ENCODE measurements at places on chromosomes 4 and X. TPM values are rescaled to one million over a fixed set of nuclear protein-coding genes. Genes with fewer than 3 reads are reported as not detected.

- no peak for DNase-seq
Measured at GRCh38 chr4:96379524-96379923, 539.6 kb downstream of the PDHA2 start.

- no peak for DNase-seq
Measured at GRCh38 chr4:185587427-185588161, 52.3 kb upstream of the PDLIM3 start.

DNA sequence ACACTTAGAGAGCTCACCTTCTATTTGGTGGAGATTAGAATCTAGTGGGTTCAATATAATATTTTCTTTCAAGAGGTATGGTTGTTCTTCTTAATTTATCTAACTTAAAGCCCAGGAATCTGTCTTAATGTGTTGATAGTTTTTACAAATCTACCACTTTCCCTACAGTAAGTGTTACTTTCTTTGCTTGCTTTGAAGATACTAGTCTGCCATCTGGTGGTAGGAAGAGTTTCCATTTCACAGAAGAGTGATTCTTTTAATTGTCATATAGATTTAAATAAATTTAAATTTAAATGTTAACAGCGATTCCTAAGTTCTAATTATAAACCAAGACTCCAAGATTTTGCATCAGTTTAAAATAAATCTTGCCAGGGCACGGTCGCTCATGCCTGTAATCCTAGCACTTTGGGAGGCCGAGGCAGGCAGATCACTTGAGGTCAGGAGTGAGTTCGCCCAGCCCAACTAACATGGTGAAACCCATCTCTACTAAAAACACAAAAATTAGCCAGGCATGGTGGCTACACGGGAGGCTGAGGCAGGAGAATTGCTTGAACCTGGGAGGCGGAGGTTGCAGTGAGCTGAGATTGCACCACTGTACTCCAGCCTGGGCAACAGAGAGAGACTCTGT is 43.5 kb downstream of the NUDT9 start:
- DNase-seq: peak; percentile 13

- DNase-seq: no peak
Measured at GRCh38 chr4:75122424-75123014, 189.6 kb downstream of the PARM1 start.

DNA sequence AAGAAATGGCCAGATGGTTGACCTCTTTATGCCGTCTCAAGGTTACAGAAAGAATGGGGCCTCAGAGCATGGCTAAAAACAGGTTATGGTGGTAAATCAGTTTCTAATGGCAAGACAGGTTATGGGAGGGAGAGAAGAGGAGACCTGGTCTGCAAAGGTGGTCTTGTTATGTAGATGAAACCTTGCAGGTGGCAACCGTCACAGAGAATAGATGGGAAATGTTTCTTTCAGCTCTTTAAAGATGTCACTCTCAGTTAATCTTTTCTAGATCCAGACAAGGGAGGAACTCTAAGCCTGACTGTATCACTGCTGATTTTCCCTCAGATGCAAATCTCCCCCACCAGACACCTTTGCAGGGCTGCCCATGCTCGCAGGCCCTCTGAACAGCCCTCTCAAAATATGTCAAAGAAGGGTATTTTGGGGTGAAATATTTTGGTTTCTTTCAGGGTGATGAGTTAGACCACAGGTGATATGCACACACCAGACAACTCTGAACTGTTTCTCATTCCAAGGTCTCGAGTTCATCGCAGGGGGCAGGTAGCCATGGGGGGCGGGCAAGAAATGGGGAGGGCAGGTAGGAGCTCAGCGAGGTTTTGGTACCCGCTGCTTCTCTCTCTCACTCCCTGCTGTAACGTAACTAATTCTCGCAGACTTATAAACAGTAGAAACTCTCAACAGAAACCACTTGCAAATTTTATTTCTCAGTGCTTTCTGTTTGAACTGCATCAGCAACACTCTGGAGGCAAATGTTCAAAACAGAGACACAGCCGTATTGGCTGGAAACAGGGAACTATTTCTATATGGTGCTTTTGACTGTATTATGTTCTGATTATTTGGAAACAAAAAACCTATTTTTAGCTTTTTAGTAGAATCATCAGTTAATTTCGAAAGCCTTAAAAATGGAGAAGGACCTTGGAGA is 32.4 kb downstream of the CASP3 start:
- no peak for DNase-seq

GRCh38 chrX:30313322-30313721 is 4.1 kb upstream of the NR0B1 start:
- no peak for DNase-seq

DNA sequence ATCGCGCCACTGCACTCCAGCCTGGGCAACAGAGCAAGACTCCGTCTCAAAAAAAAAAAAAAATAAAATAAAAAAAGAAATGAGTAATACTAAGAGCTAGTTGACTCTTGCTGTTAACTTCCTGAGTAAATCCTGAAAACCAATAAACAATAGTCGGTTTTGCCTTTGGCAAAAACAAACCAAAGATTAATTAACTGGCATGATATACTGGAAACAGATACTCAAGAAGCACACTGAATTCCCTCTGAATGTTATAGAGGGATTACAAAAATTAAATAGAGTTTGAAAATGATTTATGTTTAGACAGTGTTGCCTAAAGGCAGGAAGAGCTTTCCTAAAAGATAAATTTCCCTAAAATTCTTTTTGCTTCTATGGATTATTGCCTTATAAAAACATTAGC is 1702.3 kb downstream of the STIM2 start:
- no peak for DNase-seq

DNA sequence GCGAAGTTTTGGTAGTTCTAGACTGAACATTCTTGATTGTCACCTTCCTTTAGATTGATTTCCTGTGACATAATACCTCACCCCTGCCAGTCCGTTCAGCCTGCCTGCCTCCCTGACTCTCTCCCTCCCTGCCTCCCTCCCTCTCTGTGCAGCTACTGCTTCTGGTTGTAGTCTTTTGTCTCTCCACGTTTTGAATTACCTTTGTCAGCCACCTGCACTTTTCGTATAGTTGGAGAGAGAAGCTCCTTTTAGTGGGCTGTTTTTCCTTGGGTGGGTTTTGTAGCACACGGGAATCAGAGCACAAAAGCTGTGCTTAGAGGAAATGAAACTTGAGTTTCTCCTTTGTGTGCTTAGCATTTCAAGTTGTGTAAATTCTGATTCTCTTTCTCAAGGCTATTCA is 32.6 kb upstream of the MSMO1 start:
- DNase-seq: no peak

DNA sequence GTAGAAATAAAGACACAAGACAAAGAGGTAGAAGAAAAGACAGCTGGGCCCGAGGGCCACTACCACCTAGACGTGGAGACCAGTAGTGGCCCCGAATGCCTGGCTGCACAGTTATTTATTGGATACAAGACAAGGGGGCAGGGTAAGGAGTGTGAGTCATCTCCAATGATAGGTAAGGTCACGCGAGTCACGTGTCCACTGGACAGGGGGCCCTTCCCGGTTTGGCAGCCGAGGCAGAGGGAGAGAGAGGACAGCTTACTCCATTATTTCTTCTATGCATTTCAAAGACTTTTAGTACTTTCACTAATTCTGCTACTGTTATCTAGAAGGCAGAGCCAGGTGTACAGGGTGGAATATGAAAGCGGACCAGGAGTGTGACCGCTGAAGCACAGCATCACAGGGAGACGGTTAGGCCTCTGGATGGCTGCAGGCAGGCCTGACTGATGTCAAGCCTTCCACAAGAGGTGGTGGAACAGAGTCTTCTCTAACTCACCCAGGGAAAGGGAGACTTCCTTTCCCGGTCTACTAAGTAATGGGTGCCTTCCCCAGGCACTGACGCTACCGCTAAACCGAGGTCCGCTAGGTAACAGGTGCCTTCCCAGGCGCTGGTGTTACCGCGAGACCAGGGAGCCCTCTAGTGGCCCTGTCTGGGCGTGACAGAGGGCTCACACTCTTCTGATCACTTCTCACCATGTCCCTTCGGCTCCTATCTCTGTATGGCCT is 44.9 kb downstream of the ZBTB49 start:
- DNase-seq: peak; percentile 12

DNA sequence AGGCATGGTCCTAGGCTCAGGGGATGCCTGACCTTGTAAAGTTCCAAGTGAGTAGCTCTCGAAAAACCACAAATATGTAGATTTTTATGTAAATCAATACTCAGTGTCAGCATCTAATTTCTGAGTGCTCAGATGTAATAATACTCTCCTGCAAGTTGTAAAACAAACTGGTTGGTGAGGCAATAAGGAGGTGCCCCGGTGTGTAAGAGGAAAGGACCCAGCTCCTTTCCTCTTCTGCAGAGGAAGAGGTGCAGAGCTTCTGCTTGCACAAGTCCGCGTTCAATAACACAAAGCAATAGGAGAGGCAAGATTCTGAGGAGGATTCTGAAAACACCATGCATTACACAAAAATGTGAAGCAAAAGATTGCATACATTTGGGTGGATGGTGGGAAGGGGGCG is 43.6 kb upstream of the ENPP6 start:
- DNase-seq: no peak

Gene FAM9C
- total RNA-seq: not detected

Gene ADH7
- total RNA-seq: not detected

Gene G6PD
- total RNA-seq: 70.5 TPM

Data from epithelial cell of proximal tubule (primary cell).